Activated gamma-delta T cell (primary cell): ENCODE measurements at places on chromosomes 7 and 10.

GRCh38 chr10:5364890-5365338, at the start of gene UCN3:
UCN3 (plus strand) TSS chr10:5364966; CDS start chr10:5373721, 8,755 bp downstream.
- no peak for DNase-seq

GRCh38 chr7:151085329-151085690, 965 bp upstream of the AGAP3 start:
- no peak for DNase-seq

DNA sequence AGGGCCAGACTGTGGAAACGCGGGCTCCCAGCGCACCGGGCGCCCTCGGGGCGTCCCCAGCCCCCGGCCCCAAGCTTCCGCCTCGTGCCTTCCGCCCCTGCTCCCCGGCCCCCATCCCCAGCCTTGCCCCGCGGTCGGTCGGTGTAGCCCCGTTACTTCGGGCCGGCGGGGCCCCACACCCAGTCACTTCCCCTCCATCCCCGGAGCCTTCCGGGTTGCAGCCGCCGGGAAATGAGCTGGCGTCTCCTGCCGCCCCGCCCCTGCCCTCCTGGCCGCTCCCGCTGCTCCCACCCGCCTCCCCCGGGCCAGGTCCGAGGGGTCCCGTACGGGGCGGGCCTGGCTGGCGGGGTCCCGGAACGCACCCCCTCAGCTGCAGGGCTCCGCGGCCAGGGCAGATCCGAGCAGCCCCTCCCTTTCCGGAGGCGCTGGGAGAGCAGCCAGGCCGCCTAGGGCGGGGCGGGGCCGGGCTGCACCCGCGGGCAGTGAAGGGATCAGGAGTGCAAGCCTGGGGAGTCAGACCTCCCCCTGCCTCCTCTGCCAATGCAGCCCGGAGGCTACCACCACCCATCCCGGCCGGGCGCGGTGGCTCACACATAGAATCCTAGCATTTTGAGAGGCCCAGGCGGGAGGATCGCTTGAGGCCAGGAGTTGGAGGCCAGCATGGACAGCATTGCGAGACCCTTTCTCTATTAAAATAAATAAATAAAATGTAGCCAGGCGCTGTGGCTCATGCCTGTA, 709 bp downstream of the ARPC1B start:
- DNase-seq, result peak; percentile 51

DNA sequence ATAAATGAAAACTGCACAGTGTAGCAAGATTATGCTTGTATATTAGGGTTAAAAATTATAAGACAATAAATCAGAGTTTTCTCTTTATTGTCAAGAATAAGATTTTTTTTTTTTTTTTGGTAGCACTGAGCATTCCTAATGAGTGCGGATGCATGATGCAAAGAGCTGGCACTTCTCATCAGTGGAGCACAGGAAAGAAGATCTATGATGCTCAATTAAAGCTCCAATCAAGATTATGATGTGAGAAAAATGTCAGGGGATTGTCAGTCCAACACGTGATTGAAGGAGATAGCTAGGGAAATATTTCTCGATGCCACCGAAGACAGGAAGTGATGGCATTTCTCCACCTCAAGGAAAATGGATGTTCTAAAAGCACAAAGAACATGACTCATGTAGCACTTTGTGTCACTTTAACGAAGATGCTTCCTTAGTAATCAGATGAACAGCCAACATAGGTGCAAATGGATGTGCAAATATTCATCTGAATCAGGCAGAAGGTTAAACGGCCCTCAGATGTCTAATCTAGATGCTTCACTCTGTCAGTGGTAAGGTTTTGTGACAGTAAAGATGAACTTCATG, 240.9 kb downstream of the THSD7A start:
- DNase-seq, result no peak

DNA sequence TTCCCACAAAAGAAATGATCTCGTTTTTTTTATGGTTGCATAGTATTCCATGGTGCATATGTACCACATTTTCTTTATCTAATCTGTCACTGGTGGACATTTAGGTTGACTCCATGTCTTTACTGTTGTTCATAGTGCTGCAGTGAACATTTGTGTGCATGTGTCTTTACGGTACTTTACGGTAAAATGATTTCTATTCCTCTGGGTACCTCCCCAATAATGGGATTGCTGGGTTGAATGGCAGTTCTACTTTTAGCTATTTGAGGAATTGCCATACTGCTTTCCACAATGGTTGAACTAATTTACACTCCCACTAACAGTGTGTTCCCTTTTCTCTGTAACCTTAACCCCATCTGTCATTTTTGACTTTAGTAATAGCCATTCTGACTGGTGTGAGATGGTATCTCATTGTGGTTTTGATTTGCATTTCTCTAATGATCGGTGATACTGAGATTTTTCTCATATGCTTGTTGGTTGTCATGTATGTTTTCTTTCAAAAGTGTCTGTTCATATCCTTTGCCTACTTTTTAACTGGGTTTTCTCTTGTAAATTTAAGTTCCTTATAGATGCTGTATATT, 37.2 kb downstream of the MKLN1 start:
- DNase-seq, result no peak

DNA sequence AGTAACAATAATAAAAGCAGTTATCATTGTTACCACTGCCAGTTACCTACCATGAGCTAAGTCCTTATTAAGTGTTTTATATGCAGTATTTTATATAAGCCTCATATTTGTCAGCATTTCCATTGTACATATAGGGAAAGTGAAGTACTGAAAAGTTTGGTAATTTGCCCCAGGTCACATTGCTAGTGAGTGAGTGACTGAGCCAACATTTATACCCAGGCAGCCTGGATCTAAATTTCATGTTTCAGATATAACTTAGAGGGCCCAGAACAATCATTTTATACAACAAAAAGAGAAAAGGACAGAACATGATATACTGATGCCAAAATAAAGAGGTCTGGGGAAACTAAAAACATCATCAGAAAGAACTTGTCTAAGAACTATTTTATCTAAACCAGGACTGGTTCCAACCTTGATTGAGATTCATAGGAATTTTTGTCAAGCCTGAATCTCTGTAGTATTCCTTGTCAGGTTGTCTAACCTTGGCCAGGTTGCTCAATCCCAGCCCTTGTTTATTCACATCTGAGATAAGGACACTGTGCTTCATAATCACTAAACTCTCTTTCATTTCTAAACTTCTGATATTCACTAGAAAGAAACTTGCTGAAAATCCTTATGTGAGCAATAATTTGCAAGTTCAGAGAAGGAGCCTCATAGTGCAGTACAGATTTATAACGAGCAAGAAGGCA, 308.2 kb downstream of the IPMK start:
- no peak for DNase-seq

DNA sequence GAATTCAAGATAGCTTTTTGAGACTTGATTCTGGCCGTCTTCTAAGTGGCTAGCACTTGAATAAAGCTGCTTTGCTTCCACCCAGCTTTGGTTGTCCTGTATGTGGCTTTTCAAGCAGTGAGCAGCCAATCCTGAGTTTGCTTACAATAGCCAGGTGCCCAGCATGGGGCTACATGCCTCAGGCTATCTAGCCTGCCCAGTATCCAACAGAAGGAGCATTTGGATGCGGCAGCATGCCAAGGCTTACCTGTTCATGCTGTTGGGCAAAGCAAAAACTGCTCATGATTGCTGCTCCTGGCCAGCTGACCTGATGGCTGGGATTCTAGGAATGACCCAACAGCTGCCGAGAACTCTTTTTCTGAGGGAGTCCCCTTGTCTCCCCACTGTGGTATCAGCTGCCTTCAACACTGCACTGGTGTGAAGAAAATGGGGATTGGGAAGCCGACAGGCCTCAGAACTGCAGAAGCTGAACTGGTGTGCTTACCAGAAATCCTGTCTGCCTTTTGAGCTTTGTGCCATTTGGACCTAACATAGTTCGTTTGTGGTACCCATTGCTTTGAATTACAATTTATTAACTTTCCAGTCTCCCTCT, 618.9 kb upstream of the IGFBP3 start:
- no peak for DNase-seq

DNA sequence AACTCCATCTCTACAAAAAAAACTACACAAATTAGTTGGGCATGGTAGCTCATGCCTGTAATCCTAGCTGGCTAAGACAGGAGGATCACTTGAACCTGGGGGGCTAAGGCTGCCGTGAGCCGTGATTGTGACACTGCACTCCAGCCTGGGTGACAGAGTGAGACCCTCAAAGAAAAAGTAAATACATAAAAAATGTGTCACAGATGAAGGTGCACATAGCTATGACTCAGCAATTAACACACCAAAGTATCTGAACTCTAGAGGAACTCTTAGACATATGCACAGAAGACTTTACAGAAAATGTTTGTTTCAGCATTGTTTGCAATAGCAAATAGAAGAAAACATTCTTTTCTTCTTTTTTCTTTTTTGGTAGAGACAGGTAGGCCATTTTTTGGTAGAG, 8.3 kb downstream of the C10orf62 start:
- no peak for DNase-seq

DNA sequence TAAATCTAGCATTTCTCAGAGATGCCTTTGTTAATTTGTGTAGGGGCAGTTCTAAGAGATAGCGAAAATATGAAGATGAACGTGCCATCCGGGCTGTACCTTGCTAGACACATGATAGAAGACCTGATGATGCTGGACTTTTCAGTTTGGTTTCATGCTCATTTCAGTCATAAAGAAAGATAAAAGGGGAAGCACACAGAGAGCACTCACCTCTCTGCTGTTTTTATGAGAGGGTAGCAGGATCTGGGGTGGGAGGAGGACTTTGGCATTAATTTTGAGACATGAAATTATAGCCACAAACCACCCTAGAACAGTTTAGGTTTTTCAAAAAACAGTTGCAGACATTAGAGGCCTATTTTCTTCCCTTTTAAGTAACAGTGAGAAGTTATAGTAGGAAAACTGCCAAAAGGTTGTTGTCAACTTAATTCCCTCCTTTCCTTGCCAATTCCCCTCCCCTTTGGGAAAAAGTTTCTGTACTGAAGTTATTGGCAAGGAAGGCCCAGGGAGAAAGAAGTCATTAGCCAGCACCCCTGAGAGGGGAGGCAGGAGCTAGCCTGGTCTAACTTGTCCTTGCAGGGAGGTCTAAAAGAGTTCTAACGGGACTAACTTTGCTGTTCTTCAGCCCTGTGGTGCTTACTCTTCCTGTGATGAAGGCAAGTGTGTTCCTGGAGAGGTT, 2.6 kb downstream of the ST7 start:
- DNase-seq, result no peak

- no peak for DNase-seq
Observed at GRCh38 chr10:86964061-86964846, 4.0 kb upstream of the ADIRF start.

GRCh38 chr10:30436191-30436611, 2.2 kb downstream of the MAP3K8 start:
- DNase-seq, result no peak

- DNase-seq, result no peak
Observed at GRCh38 chr10:112904000-112904399, 46.0 kb upstream of the TCF7L2 start.

GRCh38 chr10:131116991-131117375, 194.5 kb downstream of the TCERG1L start:
- no peak for DNase-seq

GRCh38 chr10:122702275-122702674, 2.6 kb upstream of the C10orf120 start:
- no peak for DNase-seq

GRCh38 chr7:87877366-87878040, 1.2 kb downstream of the DBF4 start:
- no peak for DNase-seq

DNA sequence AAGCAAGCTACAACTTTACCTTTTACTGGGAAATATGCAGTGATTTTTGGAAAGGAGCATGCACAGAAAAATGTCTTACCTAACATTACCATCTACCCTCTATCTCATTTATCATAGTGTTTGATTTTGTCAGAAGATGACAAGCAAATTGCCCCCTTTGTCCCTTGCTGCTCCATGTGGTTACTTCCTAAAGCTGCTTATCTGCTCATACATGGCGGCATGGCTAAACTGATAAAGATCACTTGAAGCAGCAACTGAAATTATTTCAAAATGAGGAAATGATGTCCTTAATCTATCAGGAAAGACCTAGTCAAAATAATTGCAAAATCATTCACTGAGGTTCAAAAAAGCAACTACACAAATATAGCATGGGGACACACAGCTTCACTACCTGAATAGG, 1198.5 kb upstream of the SORCS1 start:
- DNase-seq, result no peak

DNA sequence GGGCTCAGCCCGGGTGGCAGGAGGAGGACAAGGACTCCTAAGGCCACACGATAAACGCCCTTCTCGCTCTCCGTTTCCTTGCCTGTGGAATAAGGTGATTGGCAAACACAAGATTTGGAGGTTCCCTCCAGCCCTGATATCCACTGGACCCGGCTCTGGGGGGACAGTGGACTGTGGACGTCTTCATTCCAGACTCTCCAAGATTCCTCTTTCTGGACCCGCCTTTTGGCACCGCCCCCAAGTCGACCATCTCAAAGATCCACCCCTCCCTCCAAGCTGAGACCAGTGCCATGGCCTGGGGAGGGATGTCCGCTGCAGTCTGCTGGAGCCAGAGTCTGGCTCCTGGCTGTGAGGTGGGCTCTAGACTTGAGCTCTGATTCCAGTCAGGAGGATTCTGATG, 23.6 kb downstream of the ZNF783 start:
- DNase-seq, result no peak

DNA sequence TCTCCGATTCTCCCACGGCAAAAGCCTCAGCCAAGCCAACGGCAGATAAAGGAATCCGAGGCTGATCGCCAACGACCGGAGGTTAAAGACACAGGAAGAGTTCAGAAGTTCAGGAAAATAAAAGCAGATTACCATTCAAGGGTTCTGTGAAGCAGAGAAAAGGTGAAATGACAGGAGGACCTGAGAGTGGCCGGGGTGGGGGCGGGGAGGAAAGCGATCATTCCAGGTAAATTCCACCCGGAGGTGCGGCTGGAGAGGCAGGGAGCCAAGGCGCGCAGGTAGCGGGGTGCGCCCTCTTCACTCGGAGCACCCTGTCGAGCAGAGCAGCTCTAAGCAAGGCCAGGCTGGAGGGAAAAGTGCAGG, 35.3 kb upstream of the SEPHS1 start:
- no peak for DNase-seq

- no peak for DNase-seq
Observed at GRCh38 chr7:148912758-148913541, 28.9 kb upstream of the EZH2 start.

- no peak for DNase-seq
Observed at GRCh38 chr10:109899356-109900331, 23.7 kb downstream of the XPNPEP1 start.

GRCh38 chr10:70685455-70685911, 13.2 kb downstream of the ADAMTS14 start:
- no peak for DNase-seq

GRCh38 chr10:119655566-119656001, 4.4 kb downstream of the BAG3 start:
- DNase-seq, result no peak
